ENCODE measurements at places on chromosomes 2 and 18. TPM values are rescaled to one million over a fixed set of nuclear protein-coding genes. Genes with fewer than 3 reads are reported as not detected.

GRCh38 chr2:127463155-127463991, 45.1 kb downstream of the PROC start:
- no peak overlapping the region for H3K27ac ChIP-seq
- peaks cover 12% of the 10 kb centered on the region for H3K36me3 ChIP-seq
- no peaks in the 10 kb centered on the region for H3K27me3 ChIP-seq
- no peak overlapping the region for H3K4me3 ChIP-seq

DNA sequence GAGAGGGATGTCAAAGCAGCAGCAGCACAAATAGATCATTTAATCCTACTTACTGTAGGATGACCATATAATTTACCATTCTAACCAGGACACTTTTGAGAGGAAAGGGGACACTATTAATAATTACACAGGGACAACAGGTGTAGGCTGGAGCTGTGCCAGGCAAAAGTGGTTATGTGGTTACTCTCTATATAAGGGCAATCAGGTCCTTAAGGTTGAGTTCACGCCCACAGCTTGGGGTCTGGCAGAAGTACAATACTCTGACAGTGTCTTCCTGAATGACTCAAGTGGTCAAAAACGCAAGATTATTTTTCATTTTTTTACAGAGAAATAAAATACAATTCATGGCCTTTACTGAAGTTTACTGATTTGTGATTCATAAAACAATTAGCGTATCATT, 2.8 kb downstream of the PREPL start:
- no peak overlapping the region for H3K4me3 ChIP-seq
- no peaks in the 10 kb centered on the region for H3K36me3 ChIP-seq
- H3K27me3 ChIP-seq = no peaks in the 10 kb centered on the region

DNA sequence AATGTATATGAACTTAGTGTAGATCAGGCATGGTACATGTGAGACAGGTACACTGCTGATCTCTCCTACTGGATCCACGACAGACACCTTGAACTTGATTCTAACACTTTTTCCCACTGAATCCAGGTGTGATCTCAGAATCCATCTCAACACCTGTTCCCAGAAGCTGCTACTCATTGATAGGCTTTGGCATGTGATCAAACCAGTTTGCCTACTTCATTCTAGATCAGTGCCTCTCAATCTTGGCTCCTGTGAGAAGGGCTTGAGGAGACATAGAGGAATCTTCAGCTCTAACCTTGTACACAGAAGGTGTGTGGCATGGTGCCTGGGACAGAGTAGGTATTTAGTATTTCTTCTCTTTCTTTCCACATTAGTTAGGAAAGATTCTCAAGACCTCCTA, 212.3 kb upstream of the ATP5MC3 start:
- no peaks in the 10 kb centered on the region for H3K4me1 ChIP-seq
- no peak overlapping the region for H3K4me3 ChIP-seq
- DNase-seq = no peak
- H3K36me3 ChIP-seq = no peaks in the 10 kb centered on the region
- no peak overlapping the region for H3K27ac ChIP-seq

DNA sequence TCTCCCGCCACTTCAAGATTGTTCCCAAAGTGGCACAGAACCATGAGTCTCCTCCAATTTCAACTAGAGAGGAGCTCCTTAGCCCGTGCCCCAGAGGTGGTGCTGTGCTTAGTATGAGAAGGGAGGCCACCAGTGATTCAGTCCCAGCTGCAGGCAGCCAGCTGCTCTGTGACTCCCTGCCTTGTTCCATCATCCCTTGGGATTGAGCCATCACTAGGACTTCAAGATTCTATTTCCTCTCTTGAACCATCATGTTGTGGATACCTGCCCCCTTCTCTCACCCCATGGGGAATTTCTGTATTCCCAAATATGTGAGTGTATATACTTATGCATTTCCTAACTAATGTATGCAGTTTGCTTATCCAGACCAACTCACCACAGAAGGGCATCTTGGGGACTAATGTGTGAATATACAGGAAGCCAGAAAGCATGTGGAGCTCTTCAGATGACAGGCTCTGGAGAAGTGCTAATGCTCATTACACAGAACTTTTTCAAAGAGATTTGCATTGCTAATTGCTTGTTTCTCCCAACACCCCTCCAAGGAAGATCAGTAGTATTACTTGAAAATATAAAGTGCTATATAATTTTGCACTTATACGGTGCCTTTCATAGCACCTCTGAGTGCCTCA, 111.0 kb upstream of the MAP3K20 start:
- H3K4me1 ChIP-seq = peaks cover 23% of the 10 kb centered on the region
- H3K36me3 ChIP-seq = no peaks in the 10 kb centered on the region
- no peak overlapping the region for H3K4me3 ChIP-seq
- no peaks in the 10 kb centered on the region for H3K27me3 ChIP-seq

- H3K4me1 ChIP-seq = no peaks in the 10 kb centered on the region
- no peak for DNase-seq
- peak overlapping the region; percentile 45 for H3K4me3 ChIP-seq
These were observed 608 bp downstream of the CDH7 start for GRCh38 chr18:65751155-65752085.

- no peaks in the 10 kb centered on the region for H3K4me1 ChIP-seq
- H3K4me3 ChIP-seq = no peak overlapping the region
- no peaks in the 10 kb centered on the region for H3K27me3 ChIP-seq
- H3K36me3 ChIP-seq = no peaks in the 10 kb centered on the region
These were observed 114.8 kb downstream of the RDH14 start for GRCh38 chr2:18445433-18446320.

Gene SP140L
- 4.3 TPM for total RNA-seq

DNA sequence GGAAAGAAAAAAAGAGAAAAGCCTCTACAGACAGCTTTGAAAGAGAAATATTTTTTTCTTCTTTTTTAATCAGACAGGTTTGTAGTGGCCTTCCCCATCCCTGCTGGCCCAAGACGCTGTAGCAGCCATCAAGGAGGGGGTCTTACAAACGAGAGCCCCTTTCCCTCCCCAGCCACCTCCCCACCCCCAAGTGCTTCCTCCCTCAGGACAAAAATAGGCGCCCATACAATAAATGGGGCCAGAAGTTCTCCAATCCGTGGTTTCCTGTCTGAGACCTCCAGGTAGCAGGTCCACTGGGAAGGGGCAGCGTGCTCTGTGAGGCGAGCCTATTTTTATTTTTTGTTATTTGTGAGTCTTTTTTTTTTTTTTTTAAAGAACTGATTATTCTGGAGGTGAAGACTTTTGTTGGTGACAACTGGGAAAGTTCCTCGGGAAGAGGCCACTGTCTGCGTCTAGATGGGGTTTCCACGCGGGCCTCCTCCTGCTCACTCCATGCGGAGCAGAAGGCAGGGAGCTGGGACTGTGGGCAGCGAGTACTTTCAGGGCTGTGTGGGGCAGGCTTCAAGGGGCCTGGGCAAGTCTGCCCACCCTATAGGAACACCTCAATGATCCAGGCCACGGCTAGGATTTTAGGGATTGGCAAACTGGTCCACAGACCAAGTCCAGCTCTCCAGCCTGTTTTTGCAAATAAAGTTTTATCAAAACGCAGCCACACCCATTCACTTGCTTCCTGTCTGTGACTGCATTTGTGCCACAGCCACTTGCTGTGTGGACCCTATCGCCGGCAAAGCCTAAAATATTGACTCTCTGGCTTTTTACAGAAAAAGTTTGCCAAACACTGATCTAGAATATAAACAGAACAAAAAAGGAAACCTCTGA, 139.6 kb downstream of the CTIF start:
- no peaks in the 10 kb centered on the region for H3K36me3 ChIP-seq
- H3K4me3 ChIP-seq = no peak overlapping the region
- peak overlapping the region; percentile 92 for H3K27ac ChIP-seq
- DNase-seq = no peak
- H3K27me3 ChIP-seq = no peaks in the 10 kb centered on the region
- H3K4me1 ChIP-seq = peaks cover 81% of the 10 kb centered on the region
